Stimulated activated CD4-positive, alpha-beta T cell treated with anti-CD3 and anti-CD28 coated beads, Interleukin-12 subunit alpha, Interleukin-12 subunit beta, amount 100 ng/mL, for 48 hours (primary cell): ENCODE measurements at places on chromosomes 12 and 14.

GRCh38 chr14:78764645-78765044 is 594.5 kb downstream of the NRXN3 start:
- DNase-seq = no peak

GRCh38 chr12:121799842-121800693 is 3.7 kb upstream of the SETD1B start:
- DNase-seq = peak; percentile 65

- DNase-seq = no peak
Measured at GRCh38 chr12:5581019-5581418, 149.1 kb downstream of the NTF3 start.

- DNase-seq = no peak
Measured at GRCh38 chr12:91667694-91668093, 478.0 kb downstream of the BTG1 start.

DNA sequence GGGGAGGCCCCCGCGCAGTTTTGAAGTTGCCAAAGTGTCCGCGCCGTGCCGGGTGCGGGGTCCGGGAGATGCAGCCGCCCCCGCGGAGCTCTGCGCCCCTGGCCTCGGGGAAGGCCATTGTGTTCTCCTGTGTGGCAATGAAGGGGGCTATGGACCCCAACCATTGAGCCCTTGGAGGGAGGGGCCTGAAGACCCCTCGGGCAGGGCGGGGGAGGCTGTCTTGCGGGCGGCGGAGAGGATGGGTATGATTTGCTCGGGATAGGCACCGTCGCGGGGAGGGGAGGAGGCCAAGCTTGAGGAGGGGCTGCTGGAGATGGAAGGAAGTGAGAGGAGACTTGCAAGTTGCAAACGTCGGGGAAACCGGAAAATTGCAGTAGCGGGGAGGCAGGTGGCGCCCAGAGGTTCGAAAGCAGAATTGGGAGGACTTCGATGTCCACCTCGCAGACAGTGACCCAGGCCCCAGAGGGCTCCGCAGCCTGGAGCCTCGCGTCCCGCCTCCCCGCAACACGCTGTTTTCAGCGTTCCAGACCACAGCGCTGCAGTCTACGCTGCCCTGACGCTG is 25.4 kb downstream of the BCL11B start:
- DNase-seq = no peak

DNA sequence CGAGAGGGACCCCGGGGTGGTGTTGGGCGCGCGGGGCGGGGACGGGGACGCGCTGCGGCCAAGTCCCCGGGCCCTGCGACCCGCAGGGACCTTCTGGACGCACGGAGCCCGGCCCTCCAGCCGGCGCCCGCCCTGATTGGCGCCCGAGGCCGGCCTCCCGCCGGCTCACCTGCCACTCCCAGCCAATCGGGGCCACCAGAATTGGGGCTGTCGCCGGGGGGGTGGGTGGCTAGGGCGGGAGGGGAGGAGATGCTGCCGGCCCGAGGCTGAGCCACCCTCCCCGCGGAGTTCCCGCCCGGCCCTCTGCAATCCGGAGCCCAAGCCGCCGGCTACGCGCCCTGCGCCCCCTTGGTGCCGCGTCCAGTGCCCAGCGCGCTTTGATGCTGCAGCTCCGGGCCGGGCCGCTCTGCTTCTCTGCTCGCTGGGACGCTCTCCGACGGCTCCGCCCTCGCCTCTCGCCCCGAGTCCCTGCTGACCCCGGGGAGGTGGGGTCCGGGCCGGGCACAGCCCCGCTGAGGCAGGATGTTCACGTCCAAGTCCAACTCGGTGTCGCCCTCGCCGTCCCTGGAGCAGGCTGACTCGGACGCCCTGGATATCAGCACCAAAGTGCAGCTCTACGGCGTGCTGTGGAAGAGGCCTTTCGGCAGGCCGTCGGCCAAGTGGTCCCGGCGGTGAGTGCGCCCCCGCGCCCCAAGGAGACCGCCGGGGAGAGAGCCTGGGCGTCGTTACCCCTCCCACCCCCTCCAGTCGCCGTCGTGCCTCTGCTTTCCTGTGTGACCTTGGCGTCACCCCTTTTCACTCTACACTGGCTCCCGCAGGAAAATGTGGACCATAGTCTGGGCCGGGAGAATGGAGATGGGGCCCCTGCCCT is at the start of gene PLEKHD1:
PLEKHD1 (plus strand) TSS at position 285 of the 871 bp plus-strand sequence; CDS start at position 523, 238 bp downstream.
- DNase-seq = no peak
